CD4-positive, alpha-beta T cell treated with Interleukin-2 at 100 ng/mL for 4 hours (primary cell): ENCODE measurements at places on chromosomes 6 and 20.

- DNase-seq, result peak; percentile 64
These were observed at the start of gene RSPH9 for GRCh38 chr6:43644940-43645612. Gene RSPH9 (plus strand): TSS chr6:43645036. CDS start chr6:43645099, 63 bp downstream.

GRCh38 chr20:59207742-59208357 lies 44.2 kb downstream of the ZNF831 start:
- DNase-seq, result peak; percentile 85

- no peak for DNase-seq
These were observed 489.1 kb downstream of the PREX1 start for GRCh38 chr20:48338717-48339116.

DNA sequence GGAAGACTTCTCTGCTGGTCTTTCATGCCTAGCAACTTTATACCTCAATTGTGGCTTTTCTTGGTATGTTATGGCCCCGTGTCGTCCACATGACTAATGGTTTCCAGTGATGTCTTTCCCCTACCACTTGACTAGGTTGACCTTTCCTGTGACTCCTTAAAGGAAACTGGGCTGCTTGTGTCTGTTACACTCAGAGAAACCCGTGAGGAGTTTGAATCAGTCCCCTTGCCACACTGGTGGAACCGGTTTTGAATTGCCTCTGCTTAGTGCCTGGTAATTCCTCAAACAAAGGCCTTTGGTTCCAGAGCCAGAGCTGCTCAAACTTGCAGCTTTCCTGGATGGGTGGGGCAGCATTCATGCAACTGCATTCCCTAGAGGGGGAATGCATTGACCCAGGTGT lies 21.9 kb downstream of the ECT2L start:
- DNase-seq, result no peak

DNA sequence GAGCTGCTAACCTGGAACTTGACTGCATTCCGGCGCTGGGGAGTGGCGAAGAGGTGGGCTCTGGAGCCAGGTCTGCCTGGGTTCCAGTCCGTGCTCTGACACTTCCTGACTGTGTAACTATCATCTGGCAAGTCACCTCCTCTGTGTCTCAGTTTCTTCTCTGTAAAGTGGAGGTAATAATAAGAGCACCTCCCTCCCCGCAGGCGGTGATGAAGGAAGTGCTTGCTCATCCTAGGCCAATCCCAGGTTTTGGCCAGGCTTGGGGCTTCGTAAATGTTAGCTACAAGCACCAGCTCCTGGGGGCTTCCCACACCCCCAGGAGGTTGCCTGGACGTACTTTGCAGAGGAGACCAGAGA lies 32.8 kb downstream of the SNAI1 start:
- no peak for DNase-seq
